Stimulated activated CD8-positive, alpha-beta memory T cell treated with anti-CD3 and anti-CD28 coated beads, Interleukin-4, amount 100 ng/mL, for 1 hour (primary cell): ENCODE measurements at places on chromosomes 7 and 10.

GRCh38 chr7:117143066-117143465 lies 179.8 kb downstream of the WNT2 start:
- no peak for DNase-seq

GRCh38 chr7:99267481-99267840 lies 5.2 kb upstream of the MYH16 start:
- DNase-seq: no peak

DNA sequence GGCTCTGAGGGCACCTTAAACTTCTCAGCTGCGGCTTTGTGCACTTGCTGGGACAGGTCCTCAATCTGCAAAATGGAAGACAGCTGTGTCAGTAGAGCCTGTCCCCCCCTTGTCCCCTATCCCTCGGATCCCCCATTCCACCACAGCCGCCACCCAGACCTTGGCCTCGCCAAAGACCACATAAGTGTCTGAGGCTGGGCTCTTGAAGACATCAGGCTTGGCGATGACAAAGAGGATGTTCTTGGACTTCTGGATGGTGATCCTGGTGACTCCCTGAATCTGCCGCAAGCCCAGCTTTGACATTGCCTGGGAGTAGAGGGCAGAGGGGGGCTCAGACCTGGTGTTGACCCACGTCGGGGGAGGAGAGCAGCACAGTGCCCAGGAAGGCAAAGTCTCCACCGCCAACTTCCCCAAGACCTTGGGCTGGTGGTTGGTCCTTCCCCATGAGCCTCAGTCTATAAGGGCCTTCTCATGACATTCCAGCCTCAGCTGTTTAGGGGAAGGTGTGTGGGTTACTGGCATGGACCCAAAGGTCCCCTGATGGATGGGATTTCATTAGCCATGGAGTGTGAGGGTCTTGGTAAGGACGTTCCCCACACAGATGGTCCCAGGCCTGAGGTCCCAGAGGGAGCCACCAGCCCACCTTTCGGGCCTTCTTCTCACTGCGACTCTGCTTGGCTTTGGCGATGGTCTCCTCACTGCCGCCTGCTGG lies 7.7 kb downstream of the NACAD start:
- DNase-seq: no peak

DNA sequence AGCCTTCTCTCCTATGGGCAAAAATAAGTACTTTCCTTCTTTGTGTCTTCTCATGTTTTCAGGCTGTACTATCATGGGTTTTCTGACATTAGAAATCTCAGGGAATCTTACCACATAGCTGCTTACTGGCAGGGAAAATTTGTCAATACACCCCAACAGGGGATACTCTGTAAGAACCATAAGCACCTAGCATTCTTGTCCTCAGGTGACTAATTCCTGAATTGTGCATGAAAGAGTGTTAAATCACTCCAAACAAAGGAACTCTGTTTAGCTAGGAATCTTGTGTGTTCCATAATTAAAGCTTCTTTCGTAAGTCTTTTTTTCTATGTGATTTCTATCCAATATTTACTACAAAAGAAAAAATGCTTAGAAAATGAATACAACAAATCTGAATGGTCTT lies 206.7 kb upstream of the POT1 start:
- DNase-seq: no peak

- no peak for DNase-seq
Measured at GRCh38 chr10:100368721-100369120, 21.7 kb downstream of the SCD start.

GRCh38 chr7:46811529-46811928 lies 770.4 kb downstream of the TNS3 start:
- no peak for DNase-seq

GRCh38 chr7:25124465-25125136 lies 459 bp downstream of the CYCS start:
- no peak for DNase-seq

DNA sequence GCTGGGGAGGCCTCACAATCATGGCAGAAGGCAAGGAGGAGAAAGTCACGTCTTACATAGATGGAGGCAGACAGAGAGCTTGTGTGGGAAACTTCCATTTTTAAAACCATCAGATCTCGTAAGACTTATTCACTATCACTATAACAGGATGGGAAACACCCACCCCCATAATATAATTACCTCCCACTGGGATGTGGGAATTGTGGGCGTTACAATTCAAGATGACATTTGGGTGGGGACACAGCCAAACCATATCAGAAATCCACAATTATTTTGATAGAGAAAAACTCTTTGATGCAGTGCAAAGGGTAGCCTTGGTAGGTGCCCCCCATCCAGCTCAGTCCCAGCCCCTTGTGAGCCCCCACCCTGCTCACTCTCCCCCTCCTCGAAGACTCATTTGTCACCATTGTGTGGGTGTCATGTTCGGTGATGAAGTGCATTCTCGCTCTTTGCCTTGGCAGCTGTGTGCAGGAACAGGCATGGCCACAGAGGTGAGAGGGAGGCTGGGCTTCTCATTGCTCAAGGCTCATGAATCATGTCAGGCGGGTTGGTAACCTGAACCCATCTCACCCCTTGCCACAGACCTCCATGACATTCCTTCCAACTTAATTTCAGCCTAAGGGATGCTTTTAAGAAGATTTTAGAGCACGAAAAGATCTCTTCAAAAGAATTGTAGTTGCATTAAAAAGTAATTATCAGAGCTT lies 75.9 kb downstream of the BUB3 start:
- DNase-seq: no peak

DNA sequence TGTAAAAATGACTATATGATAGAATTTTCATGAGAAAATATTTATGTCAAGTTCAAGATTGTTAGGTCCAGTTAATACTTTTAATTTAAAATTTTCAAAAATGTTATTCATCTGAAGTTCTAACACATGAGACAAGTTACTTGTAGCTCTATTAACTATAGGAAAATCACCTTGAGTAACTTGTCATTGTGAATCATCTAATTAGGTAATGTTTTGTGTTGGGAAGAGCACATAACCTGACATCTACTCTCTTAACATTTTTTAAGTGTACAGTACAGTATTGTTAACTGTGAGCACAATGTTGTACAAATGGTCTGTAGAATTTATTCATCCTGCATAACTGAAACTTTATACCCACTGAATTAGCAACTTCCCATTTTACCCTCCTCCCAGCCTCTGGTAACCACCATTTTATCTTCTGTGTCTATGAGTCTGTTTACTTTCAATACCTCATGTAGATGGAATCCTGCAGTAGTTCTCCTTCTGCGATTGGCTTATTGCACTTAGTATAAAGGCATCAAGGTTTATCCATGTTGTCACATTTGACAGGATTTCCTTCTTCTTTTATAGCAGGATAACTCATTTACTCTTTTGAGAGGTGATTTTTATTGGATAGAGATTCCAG lies 54.6 kb downstream of the ARL4A start:
- DNase-seq: no peak

GRCh38 chr7:3437467-3437866 lies 136.4 kb downstream of the SDK1 start:
- DNase-seq: no peak

DNA sequence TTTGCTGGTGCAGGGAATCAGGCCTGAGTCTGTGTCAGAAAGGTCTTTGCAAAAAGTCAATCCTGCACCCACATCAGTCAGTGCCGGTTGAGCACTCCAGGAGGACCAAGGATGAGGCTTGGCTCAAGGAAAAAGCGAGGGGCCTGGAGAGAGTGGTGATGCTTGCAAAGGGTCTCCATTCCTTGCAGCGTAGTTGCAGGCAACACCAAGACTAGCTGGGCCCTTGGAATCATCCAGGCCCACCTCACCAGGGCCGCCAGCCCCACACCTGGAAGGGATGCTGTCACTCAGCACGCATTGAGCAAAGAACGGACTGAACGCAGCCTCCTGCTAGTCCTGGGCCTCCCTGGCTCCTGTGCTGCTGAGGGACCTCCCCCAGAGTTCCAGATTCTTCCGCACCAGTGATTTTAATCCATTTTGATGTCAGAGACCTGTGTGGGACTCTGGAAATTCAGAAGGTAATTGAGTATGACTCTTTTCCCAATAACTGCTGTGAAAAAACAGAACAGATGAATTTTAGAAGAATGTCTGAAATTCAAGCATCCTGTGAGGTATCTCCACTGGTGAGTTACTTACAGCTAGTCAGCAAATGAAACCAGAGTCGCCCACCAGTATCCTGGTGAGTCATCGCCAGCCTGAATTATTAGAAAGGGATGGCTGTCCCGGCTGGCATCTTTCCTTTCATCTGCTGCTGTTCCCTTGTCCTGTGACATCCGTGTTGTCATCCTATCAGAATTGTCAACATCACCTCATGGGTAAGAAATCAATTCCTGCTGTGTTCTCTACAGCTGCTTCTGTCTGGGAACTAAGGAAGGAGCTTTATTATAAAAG lies 150.8 kb upstream of the NPS start:
- DNase-seq: no peak

DNA sequence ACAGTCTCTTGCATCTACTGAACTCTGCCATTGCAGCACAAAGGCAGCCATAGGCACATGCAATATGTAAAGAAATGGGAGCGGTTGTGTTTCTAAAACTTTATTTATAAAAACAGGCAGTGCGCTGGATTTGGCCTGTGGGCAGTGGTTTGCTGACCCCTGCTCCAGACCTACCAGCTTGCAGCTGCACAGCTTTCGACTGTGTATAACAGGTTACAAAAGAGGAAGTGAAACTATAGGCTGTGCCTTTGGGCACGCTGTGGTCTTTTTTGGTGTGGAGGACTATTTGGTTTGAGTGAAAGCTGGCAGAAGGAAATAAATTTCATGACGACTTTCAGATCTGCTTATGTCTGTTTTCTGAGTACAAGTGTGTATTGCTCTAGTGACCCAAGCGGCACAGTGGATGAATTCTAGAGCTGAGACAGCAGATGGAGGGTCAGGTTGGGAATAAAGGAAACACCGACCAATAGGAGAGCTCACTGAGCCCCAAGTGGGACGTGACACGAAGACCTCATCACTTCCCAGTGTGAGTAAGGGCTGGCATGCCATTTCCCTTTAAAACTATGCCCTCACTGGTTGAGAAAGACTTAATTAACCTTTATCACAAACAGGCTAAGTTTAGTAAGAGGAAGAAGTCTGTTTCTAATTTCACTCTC lies 152.7 kb downstream of the ANK3 start:
- DNase-seq: no peak

DNA sequence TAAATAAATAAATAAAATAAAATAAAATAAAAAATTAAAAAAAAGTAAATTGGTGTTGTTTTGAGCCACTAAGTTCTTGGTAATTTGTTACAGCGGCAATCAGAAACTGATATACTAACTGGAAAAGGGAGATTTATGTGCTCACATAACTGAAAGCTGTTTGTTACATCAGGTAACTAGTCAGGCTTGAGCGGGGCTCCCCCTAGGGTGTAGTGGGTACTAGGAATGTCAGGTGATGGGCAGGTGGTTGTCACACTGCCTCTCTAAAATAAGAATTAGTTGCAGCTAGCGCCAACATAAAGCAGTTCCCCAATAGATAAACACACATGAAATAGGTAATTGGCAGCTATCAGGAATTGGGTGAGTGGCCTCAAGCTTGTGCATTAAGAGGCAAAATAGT lies 1336.9 kb downstream of the XPNPEP1 start:
- DNase-seq: no peak

GRCh38 chr7:14598978-14599377 lies 303.6 kb downstream of the DGKB start:
- DNase-seq: no peak

- DNase-seq: no peak
Measured at GRCh38 chr10:90999512-91000172, 78.8 kb upstream of the ANKRD1 start.
